Stimulated activated CD8-positive, alpha-beta memory T cell treated with anti-CD3 and anti-CD28 coated beads, Interleukin-7, amount 100 ng/mL, for 24 hours (primary cell): ENCODE measurements at places on chromosomes 3 and 15.

- no peak for DNase-seq
These were observed 448.6 kb upstream of the ATP10A start for GRCh38 chr15:26311710-26312236.

DNA sequence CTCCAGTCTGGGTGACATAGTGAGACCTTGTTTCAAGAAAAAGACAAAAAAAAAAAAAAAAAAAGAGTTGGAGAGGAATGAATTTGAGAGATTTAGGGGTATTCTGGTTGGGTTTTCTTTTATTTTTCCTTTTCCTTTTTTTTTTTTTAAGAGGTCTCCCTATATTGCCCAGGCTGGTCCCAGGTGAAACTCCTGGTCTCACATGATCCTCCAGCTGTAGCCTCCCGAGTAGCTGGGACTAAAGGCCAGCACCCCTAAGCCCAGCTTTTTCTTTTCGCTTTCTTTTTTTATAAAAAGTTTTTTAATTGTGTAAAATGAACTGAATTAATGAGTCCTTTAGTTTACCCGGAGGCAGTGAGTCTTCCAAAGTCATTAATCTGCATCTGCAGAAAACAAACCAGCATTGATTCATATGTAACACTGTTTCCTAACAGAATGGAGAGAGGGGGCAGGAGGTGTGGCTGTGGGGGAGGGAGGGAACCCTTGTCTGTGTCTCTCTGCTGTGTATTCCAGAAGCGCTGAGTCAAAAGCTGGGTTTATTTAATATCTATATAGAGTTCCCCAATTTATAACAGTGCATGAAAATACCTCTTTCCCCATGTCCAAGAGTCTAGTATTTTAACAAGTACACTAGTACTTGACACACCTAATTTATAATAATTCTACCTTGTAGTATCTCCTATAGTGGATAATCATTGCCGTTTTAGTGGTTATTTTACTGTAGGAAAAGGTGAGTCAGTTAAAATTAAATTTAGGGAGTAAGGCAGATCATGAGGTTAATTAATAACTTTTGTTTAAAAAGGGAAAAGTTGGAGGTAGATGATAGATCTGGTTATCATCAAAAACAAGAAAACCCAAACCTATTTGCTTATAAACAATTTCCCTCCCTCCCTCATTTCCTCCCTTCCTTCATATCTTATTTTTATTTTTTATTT lies 2.6 kb upstream of the DPPA4 start:
- no peak for DNase-seq

DNA sequence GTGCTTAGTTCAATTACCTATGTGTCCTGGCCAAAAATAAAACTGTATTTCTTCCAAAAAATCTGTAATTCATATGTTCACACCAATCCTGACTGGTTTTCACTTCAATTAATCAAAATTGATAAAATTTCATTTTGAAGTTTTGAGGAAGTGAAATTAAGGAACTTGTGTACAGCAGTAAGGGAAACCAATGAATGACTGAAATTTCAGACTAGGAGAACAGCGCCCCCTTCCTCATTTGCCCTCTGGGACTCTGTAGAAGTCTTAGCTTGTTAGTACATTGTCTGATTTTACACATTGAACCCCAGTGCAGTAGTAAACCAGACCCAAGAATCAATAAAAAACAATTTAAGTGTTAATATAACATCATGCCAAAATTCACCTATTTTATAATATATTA lies 495.3 kb upstream of the AGTR1 start:
- no peak for DNase-seq

- no peak for DNase-seq
These were observed 51.2 kb upstream of the PRR20G start for GRCh38 chr3:127339016-127339415.

GRCh38 chr3:39106281-39106811 lies 1.1 kb downstream of the GORASP1 start:
- no peak for DNase-seq

GRCh38 chr3:42655980-42656679 lies 2.6 kb downstream of the ZBTB47 start:
- no peak for DNase-seq

DNA sequence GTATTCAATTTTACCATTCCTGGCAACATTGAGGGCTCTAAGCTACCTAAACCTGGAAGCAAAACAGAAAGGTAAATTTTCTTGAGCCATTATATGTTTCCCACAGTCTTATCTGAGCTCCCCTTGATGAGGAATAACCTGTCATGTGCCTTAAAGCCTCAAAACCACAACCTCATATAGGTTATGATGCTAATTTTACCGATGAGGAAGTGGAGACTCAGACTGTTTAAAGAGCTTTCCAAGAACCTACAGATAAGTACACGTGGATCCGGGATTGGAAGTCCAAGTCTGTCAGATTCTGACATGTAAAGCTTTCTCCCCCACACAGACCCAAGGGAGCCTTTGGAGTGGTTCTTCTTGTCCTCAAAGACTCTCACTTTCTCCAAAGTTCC lies 140.5 kb downstream of the SEMA6D start:
- no peak for DNase-seq

GRCh38 chr3:161339517-161340500 lies 31.5 kb downstream of the SPTSSB start:
- DNase-seq: no peak

DNA sequence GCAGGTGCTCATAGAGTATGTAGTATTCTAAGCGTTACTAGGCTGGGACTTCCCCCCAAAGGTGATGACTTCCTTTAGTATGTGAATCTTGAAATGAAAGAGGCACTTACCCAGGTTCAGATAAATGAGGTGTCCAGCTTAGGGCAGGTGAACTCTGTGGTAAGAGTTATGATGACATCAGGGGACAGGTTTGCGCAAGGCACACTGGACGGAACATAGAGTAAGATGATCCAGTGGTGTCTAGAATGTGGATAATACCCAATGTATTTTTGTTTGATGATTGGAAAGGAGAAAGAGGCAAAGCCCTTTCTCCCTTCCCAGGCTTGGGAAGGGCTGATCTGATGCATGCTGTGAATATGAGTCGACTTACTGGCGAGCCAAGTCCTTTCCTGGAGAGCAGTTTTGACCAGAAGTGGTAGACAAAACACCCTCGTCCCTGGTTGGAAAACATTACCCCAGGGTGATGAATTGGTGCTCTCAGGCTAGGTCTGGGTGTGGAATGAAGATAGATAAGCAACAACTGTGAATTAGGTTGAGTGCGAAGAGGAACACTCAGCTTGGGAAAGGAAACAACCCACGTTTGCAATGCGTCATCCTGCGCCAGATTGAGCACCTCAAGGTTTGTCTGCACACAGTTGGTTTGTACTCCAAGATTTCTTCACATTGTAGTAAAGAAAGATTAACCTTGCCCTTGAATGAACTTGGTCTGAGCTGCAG lies 124.2 kb downstream of the GHSR start:
- no peak for DNase-seq

DNA sequence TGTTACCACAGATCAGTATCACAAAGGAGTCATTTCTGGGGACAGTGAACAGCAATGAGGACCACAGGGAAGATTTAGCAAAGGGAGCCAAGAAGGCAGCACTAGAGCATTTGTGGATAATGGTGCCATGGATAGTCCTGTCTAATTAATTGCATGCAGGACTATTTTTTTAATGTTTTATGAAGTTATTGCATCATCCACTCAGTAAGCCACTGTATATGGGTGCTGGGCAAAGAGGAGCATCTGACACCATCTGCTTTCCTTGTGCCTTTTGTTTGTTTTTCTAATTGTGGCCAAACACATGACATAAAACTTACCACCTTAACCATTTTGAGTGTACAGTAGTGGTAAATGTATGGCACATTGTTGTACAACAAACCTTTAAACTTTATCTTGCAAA lies 301.1 kb upstream of the LRRFIP2 start:
- DNase-seq: no peak

DNA sequence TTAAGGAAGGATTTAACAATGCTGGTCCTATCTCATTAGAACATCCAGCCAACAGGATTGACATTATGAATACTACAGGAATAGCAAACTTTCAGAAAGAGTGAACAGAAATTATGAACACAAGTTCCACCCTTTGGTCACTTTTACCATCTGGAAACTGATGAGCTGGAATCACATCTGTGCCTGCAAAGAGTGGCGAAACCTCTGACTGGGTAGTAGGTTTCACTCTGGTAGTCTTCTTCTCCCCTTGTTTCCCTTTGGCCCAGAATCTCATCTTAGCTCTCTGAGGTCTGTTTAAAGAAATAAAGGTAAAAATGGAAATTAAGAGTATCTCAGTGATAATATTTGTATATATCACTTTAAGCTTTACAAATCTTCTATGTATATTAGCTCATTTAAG lies 73.1 kb downstream of the NR2E3 start:
- no peak for DNase-seq

DNA sequence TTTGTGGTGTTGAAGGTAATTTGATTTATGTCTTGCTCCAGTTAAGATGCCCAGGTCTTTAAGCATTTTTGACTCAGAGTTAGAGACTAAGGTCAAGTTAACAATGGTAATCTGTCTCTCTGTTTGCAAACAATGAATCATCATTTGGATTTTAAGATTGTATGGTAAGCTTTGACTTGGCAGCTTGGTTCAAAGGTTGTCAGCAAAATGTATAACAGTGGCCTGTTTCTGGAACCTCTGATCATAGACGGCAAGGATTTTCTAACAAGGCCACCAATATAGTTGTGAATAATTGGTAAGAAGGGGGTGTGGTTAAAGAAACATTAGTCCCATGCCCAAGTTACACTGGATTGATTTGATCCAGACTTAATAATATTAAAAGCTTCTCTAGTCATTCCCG lies 775.2 kb upstream of the GOLIM4 start:
- DNase-seq: no peak

DNA sequence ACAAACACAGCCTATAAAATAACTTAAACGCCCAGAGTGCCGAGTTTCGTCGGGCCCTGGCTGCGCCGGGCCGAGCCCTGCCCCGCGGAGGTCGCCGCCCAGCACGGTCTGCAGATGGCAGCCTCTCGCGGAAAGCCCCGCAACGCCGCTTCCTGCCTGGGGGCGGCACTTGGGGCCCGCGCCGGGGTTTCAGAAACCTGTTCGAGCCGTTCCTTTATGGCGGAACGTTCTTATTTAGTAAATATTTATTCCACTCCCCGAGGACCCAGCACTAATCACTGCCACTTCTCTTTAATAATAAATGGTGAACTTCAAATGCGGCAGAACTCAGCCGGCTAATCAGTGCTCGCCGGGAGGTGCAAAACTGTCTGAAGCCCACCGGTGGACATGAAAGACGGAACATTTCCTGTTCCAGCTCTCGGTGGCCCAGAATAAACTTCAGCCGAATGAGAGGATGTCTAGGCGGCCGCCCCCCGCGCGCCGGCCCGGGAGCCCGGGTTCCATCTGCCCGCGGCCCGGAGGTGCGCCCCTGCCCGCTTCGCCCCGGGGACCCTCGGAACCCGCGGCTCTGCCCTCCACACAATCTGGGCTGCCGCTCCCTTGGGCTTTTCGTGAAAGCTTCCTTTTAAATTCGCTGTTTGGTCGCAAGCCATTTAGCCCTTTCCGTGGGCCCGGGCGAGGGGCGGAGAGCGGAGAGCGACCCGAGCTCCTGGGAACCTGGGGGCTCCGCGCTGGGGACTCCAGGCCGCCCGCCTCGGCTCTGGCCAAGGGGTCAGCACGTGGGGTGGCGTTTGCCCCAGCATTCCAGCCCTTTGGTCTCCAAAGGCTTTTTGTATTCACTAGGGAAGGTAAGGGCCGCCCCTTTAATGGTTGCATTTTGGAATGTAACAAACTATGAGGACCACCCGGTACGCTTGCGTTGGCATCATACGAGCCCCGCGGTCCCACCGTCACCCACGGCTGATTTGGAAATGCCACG lies 110.8 kb upstream of the ATP11B start:
- peak; percentile 33 for DNase-seq

GRCh38 chr3:100682854-100683760 lies 26.2 kb upstream of the TFG start:
- DNase-seq: no peak

DNA sequence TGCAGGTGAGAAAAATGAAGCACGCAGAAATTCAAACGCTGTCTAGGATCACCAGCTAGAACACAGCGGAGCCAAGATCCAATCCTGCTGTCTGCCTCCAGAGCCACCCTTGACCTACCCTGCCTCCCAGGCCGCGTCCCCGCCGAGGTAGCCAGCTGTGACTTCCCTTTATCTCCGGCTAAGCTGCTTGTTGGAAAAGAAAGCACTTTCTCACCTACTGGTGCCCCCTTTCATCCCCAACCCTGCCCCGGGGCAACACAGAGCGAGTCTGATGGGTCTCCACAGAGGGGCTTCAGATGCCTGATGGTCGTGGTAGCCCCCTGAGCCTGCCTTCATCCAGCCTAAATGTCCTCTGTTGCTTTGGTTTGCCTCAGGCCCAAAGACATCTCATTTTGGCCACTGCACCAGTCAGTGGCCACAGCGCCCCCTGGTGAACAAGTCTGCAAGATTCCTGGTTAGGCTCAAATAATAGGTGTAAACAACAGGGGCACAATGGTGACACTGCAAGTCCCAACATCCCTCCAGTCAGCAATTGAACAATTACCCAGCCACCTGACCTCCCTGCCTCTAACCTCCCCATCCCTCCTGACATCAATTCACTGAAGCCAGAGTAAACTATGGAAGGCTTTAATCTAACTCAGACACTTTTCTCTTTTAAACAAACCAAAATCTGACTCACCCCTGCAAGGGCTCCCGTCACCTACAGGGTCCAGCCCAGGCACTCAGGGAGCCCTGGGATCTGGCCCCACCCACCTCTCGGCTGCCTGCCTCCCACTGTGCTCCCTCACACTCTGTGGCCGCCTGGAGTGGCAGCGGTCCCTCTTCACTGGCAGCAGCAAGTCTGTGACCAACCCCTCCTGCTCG lies 27.3 kb upstream of the BCL2L10 start:
- DNase-seq: peak; percentile 44

DNA sequence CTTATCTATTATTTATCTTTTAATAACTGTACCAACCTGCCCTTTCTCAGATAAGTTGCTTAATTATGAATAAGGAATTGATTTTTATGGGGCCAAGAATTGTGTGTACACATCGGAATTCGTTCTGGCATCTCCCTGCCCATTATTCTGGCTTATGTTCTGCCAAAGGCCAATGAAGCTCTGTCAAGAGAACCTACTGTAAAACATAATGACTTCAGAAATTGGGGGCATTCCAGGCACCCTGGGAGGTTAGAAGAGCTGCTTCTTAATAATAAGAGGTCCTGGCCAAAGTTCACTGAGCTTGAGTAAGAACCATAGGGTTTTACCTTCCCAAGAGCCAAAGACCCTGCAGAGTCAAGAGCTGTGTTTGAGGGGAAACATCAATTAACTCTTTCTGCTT lies 261.7 kb downstream of the SLC9A9 start:
- DNase-seq: no peak

DNA sequence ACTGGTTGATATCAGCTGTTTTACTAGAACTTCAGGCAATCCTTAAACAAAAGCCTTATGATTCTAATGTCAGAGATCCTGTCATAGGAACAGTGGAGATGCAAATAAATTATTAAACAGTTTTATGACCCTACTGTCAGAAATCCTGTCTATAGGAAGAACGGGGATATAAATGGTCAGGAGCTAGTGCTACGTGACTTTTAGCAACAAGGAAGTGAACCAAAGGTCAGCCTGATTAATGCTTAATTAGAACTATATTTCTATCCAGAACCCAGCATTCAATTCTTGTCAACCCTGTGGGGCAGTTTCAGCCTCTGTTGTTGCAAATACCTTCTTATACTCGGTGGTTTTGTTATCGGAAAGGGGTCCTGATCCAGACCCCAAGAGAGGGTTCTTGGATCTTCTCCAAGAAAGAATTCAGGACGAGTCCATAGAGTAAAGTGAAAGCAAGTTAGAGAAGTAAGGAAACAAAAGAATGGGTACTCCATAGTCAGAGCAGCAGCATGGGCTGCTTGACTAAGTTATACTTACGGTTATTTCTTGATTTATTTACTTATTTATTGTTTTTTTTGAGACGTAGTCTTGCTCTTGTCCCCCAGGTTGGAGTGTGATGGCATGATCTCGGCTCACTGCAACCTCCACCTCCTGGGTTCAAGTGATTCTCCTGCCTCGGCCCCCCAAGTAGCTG lies 59.9 kb upstream of the RNU6-1 start:
- DNase-seq: no peak
